ENCODE measurements at places on chromosomes 16 and 17.
A peak's percentile ranks its signal among the peaks of the same experiment; 100 is the strongest.

DNA sequence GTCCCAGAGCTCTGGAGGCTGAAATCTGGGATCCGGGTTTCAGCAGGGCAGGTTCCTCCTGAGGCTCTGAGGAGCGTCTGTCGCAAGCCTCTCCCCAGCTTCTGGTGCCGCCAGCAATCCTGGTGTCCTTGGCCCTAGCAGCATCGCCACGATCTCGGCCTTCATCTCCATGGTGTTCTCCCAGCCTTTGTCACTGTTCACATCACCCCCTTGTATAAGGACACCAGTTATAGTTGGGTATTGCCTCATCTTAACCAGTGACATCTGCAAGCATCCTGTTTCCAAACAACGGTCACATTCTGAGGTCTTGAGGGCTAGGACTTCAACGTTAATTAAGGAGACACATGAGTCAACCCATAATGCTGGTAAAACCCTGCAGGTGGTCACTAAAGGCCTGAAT, 2.8 kb upstream of the PPP1R27 start:
- no peak for DNase-seq

DNA sequence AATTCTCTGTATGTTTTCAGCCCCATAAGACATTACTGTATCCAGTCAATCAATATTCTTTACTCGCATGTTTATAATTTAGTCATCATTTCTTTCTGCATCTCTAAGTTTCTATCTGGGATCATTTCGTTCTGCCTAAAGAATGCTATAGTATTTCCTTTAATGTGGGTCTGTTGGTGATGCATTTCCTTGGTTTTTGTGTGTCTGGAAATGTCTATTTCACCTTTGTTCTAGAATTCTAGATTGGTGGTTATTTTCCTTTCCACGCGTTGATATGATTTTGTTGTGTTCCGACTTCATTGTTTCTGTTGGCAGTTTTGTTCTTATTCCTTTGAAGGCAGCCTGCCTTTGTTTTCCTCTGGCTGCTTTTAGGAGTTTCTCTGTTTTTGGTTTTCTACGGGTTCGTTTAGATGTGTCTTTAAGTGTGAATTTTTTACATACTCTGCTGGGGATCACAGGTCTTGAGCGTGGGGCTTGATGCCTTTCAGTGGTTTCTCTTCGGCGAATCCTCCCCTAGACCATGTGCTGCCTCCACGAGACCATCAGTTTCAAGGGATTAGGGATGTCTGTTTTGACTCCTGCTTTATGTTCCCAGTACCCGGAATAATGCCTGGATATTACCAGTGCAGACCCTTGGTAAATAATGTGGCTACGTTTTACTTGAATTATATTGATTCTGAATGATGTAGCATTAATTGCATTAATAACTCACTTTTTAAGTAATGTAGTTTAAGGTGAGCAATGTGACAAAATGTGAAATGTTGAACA, 23.5 kb downstream of the POLR3E start:
- no peak for DNase-seq

DNA sequence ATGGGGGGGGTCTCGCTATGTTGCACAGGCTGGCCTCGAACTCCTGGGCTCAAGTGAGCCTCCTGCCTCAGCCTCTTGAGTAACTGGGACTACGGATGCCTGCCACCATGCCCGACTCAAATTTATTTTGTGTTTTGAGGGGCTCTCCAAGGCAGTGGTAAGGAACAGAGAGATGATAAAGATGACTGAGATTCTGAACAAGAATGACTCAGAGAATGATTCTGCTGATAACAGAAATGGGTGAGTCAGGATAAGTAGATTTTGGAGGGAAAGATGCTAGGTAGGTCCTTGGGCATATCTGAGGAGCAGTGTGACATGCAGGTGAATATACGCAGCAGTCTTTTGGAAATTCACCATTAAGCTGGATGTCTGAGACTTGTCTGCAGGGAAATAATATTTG, 2.6 kb downstream of the TMEM220 start:
- no peak for DNase-seq

DNA sequence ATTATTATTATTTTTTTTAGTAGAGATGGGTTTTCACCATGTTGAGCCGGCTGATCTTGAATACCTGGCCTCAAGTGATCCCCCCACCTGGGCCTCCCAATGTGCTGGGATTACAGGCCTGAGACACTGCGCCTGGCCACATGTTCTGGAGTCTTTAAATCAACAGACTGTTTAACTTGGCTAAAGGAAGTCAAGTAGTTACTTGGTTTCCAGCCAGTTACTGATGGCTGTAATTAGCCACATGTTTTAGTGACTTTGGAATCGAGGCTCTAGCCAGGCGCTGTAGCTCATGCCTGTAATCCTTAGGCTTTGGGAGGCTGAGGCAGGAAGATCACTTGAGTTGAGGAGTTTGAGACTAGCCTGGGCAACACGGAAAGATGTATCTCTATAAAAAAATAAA, 699.2 kb upstream of the RBFOX1 start:
- DNase-seq: no peak

DNA sequence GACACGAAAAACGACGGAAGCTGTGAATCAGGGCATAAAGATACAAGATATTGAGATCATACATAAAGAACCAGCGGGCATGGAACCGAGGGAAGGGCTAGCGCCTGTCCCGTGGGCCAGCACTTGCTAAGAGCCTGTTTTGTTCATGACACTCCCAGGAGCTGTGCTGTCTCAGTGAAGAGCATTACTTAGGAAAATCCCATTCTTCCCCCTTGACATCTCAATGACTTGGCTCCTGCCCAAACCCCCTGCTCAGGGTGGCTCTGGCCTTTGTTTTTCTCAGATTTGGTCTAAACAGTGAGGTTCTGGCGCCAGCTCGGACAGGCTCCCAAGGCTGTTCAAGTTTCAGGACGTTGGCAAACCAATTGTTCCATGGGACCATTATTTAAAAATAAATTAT, 79.1 kb upstream of the SEC14L1 start:
- DNase-seq: no peak

DNA sequence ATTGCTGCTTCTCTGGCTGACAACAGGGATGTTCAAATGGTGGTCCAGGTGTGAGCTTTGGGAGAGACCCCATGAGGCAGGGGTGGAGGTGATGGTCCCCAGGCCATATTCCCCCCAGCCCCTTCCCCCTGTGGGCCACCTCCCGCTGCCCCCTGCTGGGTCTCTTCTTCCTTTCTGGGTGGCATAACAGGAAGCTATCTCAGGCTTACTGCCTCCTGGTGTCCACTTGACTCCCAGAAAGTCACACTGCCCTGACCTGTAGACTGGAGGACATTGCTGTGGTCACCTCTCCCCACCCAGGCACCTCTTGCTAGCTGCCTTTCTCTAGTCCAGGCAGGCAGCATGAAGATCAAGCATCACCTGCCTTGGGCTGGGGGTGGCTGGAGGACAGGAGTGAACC, 46.4 kb upstream of the PLCG2 start:
- DNase-seq: no peak

DNA sequence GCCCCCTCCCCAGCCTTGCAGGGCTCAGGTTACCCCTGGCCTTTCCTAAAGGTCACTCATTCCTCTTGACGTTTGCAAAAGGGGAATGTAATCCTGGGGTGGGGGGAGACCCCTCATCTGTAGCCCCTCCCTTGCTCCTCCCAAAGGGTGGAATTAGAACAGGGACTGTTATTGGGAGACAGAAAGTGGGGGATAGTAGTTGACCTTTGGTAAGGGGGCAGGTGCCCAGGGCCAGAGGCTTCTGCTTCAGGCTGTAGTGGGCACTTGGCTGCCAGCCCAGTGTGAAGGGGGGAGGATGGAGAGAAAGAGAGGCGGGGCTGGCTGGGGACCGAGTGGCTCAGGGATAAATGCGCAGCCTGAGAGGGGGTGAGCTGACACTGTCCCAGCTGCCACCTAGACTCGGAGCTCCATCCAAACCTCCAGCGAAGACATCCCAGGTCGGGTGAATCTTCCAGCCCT, at the start of gene ENO3:
Gene ENO3 (plus strand): TSS at position 374 of the 459 bp plus-strand sequence. CDS start 711 bp downstream, outside the sequence.
- no peak for DNase-seq

DNA sequence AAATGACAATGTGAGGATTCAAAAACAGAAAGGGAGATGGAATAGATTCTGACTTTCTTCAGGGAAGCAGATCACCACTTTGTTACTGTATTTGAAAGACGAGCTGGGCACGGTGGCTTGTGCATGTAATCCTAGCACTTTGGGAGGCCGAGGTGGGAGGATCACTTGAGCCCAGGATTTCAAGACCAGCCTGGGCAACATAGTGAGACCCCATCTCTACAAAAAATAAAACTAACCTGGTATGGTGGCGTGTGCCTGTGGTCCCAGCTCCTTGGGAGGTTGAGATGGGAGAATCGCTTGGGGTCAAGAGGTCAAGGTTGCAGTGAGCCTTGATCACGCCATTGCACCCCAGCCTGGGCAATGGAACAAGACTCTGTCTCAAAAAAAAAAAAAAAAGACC, 34.0 kb downstream of the PIGL start:
- DNase-seq: no peak

- DNase-seq: no peak
Measured at GRCh38 chr16:17510567-17510966, 39.8 kb upstream of the XYLT1 start.

DNA sequence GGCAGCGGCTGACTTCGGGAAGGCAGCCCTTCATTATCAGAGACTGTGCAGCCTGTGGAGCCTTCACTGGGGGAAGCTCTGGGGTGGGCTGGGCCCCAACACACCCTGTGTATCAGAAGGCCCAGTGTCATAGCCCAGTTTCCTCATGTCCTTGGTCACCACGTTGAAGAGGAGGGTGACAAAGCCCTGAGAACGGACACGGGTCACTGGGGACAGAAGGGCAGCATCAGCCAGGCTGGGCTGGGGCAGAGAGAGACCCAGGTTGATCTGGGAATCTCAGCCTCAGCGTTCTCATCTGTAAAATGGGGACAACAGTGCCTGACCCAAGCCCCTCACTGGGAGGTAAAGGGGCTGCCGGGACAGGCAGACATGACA, 19.3 kb downstream of the B9D1 start:
- no peak for DNase-seq

DNA sequence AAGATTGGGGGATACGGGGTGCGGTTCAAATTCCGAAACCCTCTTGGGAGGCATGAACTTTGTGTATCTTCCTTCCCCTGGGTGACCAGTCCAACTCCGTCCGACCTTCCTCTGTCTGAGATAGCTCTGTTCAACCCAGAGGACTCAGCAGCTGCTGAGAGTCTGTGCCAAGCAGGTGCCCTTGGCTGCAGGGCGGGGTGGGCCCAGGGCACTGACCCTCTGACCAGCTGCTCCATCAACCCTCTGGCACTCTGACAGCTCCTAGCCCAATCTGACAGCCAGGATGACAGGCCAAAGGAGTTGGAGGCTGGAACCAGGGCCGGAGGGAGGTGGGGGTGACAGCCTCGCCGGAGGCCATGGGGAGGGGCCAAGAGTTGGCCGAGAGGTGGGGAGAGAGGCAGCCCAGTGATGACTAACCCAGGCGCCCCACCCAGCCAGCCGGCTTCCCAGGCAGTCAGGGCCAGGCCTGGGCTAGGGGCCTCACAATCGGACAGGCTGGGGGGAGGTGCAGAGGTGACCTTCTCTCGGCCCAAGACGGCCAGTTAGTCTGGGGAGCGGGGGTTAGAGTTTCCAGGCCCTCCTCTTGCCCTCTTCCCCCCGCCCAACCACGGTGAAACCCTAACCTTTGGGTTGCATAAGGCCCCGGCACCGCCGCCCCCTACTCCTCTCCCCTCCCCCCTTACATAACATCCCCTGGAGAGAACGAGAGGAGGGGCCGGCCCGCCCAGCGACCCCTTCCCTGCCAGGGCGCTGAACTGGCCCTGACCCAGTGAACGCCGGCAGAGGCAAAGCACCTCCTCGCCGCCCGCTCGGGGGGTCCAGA, 5.0 kb upstream of the TLCD2 start:
- DNase-seq: peak; percentile 89

GRCh38 chr16:81324808-81325207, 10.0 kb downstream of the GAN start:
- DNase-seq: no peak

GRCh38 chr17:79627184-79627765, 16.4 kb upstream of the RBFOX3 start:
- peak; percentile 13 for DNase-seq

DNA sequence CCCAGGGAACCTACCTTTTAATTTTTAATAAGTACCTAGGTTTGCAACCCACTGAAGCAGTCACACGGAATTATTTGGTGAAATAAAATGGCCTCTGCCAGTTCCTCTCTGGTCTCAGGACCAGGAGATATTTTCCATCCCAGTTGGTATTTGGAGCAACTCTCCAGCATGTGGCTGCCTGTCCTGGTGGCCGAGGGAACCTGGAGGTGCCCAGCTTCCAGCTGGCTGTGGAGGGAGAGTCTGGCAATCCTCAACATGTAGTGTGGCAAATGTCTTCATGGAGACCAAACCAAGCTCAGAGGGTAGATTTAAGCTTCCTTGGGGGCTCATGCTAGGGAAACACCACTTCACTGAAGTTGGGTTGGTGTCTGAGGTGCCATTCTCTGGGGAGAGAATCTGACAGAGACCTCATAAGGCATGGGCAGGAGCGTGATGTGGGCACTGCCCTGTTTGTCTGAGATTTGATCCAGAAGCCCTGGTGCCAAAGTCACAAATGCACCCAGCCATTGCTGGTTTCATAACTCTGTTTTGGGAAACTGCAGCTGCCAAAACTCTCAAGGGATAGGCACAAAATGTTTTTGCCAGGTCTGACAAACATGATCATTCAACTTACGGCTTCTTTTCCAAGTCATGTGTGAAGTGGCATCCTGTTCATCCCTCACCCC, 2.8 kb downstream of the MT1X start:
- DNase-seq: no peak
